ENCODE measurements at places on chromosomes 4 and X.

DNA sequence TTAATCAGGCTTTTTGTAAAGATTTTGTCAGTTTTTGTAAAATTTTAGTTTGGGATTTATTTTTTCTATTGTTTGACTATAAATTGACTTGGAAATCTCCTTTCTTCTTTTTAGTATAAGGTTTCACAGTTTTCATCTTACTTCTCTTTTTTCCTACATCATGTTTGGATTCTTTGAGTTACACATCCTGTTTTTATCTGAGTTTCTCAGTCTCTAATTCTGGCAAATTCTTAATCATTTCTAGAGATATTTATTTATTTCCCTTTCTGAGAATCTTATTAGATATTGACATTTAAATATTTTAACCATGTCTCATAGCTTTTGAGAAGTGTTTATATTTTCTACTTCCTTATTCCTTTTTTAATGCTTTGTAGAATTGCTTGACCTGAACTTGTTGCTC lies 20.7 kb downstream of the USP53 start:
- no peak for DNase-seq

DNA sequence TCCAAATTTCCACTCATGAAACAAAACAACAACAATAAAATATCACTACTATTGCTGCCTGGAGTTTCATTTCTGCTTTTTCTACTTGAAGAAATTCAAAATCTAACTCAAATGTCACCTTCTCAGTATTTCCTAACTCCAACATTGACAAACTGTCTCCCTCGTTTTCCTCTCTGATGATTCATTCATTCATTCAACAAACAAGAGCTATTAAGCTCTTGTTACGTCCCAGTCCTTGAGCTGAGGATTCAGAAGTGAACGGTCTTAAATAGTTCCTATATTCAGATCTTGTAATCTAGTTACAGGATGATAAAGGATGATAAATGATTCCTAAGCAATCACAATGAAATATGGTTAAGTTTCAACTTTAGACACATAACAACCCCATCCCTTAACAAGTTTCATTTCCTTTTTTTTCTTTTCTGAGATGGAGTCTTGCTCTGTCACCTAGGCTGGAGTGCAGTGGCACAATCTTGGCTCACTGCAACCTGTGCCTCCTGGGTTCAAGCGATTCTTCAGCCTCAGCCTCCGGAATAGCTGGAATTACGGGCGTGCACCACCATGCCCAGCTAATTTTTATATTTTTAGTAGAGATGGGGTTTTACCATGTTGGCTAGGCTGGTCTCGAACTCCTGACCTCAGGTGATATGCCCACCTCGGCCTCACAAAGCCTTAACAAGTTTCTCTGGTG lies 1.7 kb downstream of the SLC9B2 start:
- DNase-seq = no peak

GRCh38 chr4:77742054-77742453 lies 77.1 kb downstream of the CNOT6L start:
- no peak for DNase-seq

DNA sequence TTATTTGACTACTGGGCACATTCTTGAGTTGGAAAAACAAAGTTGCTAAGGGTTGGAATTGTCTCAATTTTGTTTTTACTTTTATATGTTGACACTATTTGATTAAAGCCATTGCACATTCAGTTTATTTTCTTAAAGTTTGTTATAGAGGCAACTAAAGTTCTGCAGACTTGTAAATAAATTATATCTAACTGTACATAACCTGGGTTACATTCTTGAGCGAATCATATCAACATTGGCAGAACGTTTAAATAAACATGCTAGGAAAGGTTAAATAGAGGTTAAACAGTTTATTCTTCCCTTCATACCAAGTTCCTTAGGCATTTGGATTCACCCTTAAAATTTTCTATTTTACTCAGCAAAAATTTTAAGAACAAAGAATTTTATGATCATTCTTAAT lies 74.5 kb downstream of the UCHL1 start:
- DNase-seq = no peak

DNA sequence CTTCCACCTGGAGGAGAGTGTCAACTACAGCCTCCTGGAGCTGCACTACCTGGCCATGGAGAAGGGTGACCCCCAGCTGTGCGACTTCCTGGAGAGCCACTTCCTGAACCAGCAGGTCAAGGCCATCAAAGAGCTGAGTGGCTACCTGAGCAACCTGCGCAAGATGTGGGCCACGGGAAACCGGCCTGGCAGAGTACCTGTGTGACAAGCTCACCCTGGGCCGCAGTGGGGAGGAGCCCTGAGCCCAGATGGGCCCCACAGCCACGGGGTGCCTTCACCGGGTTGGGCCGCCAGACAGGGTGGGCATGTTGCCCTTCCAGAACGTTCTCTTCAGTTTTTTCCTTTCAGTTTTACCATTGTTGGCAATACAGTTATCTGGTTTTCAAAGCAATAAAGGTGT lies 15.2 kb upstream of the FAM47A start:
- no peak for DNase-seq

GRCh38 chr4:95838192-95838591 lies 1.7 kb upstream of the PDHA2 start:
- DNase-seq = no peak

GRCh38 chr4:1993169-1993516 lies 15.6 kb downstream of the NELFA start:
- no peak for DNase-seq

DNA sequence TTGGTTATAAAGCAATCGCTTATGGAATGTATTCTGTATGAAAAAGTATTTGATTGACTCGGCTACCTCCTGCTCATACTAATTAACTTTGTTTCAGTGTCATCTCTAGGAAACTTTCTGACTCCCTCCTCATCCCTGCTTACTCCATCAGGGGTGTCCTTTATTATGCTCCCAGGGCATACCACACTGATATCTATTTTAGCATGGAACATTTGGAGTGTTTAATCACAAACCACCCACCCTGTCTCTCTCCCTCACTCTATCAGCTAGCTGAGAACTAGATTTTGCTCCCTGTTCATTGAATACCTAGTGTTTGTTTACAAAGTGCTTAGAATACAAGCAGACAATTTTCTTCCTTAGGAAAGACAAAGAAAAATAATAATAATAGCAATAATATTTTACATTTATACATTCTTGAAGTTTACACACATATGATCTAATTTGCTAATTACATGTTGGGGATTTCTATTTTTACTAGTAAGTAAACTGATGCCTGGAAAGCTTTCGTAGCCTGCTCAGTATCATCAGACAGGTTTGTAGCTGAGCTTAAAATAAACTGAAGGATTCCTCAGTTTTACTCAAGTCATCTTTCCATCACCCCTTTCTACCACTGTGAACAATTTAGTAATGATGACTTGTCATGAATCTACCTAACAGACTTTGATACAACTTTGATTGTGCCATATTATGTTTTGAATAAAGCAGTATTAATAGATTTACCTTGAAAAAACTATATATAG lies 811.4 kb upstream of the HS3ST1 start:
- DNase-seq = no peak
